Mucosa of descending colon (tissue), 3 donors: ENCODE measurements at places on chromosomes 4 and X.

DNA sequence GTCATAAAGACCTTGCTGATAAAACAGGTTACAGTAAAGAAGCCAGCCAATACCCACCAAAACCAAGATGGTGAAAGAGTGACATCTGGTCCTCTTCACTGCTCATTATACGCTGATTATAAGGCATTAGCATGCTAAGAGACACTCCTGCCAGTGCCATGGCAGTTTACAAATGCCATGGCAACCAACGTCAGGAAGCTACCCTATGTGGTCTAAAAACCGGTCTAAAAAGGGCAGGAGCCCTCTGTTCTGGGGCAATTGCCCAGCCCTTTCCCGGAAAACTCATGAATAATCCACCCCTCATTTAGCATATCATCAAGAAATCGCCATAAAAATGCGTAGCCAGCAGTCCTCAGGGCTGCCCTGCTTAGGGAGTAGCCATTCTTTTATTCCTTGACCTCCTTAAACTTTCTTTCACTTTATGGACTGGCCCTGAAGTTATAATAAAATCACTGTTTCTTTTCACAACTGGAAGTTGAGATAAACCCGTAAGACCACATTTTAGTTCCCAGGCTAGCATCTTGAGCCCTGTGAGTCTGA is 260.5 kb upstream of the FAT1 start:
- DNase-seq: no peak

GRCh38 chr4:119080721-119081541 is 54.7 kb upstream of the MYOZ2 start:
- no peak for DNase-seq

DNA sequence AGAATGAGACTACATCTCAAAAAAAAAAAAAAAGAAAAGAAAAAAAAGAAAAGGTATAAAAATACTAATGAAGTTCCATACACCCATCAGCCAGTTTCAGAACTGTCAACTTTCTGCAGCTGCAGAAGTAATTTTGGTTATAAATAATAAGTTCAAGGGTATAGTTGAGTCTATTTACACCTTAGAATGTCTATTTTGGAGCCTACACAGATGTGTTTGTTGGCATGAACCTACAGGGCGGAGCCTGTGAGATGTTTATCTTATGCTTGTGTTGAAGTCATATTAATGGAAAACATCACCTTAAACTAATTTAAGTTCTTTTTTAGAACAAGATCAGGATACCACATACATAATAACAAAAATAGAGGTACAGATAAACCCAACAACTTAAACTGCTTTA is 85.8 kb downstream of the RAPGEF2 start:
- no peak for DNase-seq

DNA sequence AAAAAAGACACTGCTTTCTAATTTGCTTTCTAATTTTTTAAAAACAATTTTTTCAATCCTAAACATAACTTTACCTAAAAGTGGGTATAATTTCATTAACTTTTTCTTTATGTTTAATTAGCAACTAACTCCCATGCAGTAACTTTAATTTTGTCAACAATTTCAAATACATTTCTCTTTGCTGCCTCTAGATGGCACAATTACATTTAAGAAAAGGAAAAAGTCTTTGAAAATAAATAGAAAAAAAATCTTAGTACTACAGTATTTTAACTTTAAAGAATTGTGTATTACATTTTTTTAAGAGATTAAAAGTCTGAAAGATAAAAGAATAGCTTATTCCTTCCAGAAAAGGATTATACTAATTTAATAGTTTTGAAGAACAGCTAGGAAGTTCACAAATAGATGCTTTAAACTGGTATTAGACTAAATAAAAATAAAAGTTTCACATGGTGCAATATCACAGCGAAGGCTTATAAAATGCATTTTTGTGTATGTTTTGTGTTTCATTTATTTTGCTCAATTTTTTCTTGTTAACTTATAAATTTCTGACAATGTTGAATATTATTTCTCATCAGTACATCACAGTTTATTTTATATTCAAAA is 105.1 kb downstream of the ADGRA3 start:
- DNase-seq: no peak

DNA sequence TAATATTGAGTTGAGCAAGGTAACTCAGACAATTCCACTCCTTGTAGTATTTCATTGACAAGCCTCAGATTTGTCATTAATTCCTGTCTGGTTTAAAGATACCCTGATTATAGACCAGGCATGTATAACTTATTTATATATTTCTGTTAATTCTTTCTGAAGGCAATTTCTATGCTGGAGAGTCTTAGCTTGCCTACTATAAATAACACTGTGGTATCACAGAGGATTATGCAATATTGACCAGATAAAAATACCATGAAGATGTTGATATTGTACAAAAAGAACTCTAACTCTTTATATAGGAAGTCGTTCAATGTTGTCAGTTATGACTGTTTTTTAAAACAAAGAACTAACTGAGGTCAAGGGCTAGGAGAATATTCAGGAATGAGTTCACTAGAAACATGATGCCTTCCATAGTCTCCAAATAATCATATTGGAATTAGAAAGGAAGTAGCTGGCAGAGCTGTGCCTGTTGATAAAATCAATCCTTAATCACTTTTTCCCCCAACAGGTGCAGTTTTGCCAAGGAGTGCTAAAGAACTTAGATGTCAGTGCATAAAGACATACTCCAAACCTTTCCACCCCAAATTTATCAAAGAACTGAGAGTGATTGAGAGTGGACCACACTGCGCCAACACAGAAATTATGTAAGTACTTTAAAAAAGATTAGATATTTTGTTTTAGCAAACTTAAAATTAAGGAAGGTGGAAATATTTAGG is 821 bp downstream of the CXCL8 start:
- DNase-seq: no peak

GRCh38 chr4:147772459-147772969 is 40.6 kb downstream of the ARHGAP10 start:
- no peak for DNase-seq

GRCh38 chr4:77797239-77797638 is 21.9 kb downstream of the CNOT6L start:
- DNase-seq: no peak
